ENCODE measurements at places on chromosomes 11 and 22.

GRCh38 chr22:36221799-36222751 is 17.3 kb downstream of the APOL2 start:
- DNase-seq: peak; percentile 7

- DNase-seq: peak; percentile 45
These were observed 255 bp upstream of the SYNGR1 start for GRCh38 chr22:39349506-39349966.

GRCh38 chr11:61472868-61473267 is 35.7 kb upstream of the LRRC10B start:
- peak; percentile 62 for DNase-seq

- DNase-seq: no peak
These were observed 38.7 kb downstream of the TPBGL start for GRCh38 chr11:75279273-75279672.

- no peak for DNase-seq
These were observed 7.0 kb upstream of the GLYATL1B start for GRCh38 chr11:59079086-59079485.

- no peak for DNase-seq
These were observed 3.3 kb downstream of the DDT start for GRCh38 chr22:23970816-23971486.

DNA sequence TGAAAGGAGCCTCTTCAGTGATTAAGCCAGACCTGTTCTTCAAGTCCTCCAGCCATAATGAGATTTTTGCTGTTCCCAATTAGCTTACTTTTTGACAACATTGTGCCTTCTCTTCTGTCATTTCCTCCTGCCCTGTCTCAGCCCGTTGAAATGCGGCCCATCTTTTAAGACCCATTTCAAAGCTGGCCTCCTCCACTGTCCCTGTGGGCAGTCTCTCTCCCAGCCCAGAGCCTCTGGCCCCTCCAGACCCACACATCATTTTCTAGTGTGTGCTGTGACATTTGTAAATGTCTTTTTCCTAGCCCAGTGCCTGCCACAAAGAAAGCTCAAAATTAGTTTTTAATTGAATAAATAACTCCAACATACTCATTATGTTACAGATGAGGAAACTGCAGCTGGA is 70.9 kb downstream of the BUD13 start:
- no peak for DNase-seq

- no peak for DNase-seq
These were observed 16.4 kb upstream of the MMP7 start for GRCh38 chr11:102546923-102547471.

DNA sequence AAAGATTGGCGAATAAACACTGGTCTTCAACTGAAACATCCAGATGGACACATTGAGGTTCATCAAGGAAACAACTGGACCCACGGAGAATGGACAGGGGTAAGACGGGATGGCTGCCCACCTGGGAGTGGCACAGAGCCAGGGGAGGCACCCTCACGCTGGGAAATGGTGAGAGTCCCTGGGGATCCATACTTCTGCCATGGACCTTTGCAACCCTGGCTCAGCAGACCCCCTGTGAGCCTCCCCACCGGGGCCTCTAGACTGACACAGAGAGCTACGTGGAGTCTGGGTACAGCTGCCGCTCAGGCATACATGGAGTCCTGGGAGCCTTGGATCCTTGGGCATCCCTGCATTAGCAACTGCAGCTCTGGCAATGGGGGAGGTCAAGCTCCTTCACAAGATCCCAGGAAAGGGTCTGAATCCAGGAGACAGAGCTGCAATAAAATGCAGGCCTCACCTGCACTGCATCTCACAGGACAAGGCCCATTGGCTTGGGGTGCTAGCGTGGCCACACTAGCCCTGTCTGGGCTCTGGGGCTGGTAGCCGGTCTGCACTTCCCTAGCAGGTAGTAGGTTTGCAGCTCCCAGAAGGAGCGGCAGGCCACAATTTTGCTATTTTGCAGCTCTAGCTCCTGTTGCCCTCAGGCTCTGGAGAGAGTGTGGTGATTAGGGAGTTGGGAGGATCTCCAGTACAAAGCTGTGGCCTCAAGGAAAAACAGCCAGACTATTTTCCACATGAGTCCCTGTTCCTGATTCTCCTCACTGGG is 496.4 kb upstream of the LRRC4C start:
- DNase-seq: no peak

GRCh38 chr11:94788396-94788795 is 20.2 kb downstream of the AMOTL1 start:
- no peak for DNase-seq

GRCh38 chr22:29016067-29016938 is 45.3 kb downstream of the C22orf31 start:
- no peak for DNase-seq

GRCh38 chr11:81870066-81870412 is 863.6 kb downstream of the FAM181B start:
- DNase-seq: no peak

DNA sequence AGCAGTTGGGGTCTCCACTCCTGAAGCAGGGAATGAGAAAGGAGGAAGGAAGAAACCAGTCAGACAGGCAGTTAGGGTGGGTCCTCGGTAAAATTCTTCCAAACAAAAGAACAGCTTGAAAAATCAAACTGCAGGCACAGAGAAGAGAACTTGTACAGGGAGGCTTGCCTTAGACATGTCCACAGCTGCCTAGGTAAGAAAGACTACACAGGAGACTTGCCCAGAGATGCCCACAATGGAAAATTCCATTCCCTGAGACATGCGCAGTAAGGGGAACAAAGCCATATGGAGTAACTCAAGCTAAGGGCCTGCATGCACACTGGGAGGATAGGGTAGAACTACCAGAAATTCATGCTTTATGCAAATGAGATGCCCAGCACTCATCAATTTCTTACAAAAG is 9.8 kb downstream of the KCNJ11 start:
- no peak for DNase-seq
